ENCODE measurements at places on chromosomes 5 and 9. TPM values are rescaled to one million over a fixed set of nuclear protein-coding genes. Genes with fewer than 3 reads are reported as not detected.

DNA sequence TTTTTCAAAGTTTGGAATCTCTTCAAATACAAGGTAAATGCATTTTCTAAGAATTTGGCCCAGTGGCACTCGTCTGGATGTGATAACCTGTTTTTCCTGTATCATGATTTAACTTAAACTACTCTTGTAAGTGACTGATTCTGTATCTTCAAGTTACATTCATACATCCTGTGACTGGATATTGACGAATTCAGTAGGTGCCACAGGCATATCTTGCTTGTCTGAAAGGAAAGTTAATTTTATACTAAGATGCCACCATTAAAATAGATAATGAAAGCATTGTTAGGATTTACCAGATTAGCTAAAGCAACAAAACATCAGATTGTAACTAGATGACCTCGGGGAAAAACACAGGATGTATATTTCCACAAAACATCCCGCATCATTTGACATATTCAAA is 175.3 kb upstream of the ZNF608 start:
- H3K4me3 ChIP-seq = no peak overlapping the region
- H3K4me1 ChIP-seq = peaks cover 8% of the 10 kb centered on the region
- no peaks in the 10 kb centered on the region for H3K27me3 ChIP-seq
- no peak overlapping the region for H3K27ac ChIP-seq
- no peak for DNase-seq

TMEM252 gene
- not detected for total RNA-seq

GRCh38 chr9:73684601-73685000 is 532.9 kb downstream of the ANXA1 start:
- H3K4me3 ChIP-seq = no peak overlapping the region
- H3K4me1 ChIP-seq = no peaks in the 10 kb centered on the region
- H3K27ac ChIP-seq = no peak overlapping the region
- no peaks in the 10 kb centered on the region for H3K36me3 ChIP-seq
- H3K27me3 ChIP-seq = no peaks in the 10 kb centered on the region

DNA sequence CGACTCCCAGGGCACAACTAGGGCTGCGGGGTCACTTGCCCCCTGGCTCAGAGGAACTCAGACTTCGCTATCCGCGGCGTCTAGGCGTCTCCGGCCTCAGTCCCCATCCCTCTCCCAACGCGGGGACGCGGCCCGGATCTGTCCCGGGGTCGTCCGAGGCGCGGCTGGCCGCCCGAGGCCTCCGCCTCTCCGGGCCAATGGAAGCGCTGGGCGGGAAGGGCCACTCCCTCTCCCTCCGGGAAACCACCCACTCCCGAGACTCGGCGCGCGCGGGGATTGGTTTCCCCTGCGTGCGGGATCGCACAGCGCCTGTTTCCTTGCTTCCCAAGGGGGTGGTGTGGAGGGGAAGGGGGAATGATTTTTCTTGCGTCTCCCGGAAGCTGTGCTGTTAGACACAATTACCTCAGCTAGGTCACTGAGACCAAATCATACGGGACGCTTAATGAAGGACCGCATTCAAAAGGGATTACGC is 38.3 kb downstream of the NR2F1 start:
- H3K36me3 ChIP-seq = no peaks in the 10 kb centered on the region
- peak overlapping the region; percentile 29 for H3K27ac ChIP-seq
- H3K27me3 ChIP-seq = no peaks in the 10 kb centered on the region
- no peaks in the 10 kb centered on the region for H3K4me1 ChIP-seq
- H3K4me3 ChIP-seq = peak overlapping the region; percentile 68
- peak; percentile 80 for DNase-seq

MAMDC2 gene
- 28.3 TPM for total RNA-seq

CCDC187 gene
- 61.5 TPM for total RNA-seq

DNA sequence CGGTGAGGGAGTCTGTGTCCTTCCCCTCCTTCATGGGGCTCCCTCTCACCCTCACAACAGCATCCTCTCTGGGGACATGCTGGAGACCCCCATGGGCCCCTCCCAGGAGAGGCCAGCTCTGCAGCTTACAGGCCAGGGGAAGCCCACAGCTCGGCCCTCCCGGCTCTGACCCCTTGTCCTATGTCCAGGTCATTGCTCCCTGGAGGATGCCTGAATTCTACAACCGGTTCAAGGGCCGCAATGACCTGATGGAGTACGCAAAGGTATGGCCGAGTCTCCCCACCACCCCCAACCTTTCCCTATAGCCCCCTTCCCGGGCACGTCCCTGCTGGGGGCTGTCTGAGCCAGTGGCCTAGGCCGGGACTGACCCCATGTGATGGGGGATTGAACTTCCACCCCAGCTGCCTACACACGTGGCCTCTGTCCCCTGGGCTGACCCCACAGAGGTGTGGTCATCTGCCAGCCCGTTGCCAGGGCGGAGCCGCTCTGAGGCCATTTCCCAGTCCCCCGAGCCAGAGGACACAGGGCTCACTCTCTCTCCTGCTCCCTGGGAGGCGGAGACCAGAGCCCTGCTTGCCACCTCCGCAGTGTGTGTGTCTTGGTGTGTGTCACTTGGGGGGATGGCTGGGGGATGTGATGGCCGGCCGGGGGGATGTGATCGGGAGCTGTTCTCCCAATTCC is 21.9 kb downstream of the ASS1 start:
- no peaks in the 10 kb centered on the region for H3K36me3 ChIP-seq
- H3K4me1 ChIP-seq = no peaks in the 10 kb centered on the region
- no peak for DNase-seq
- H3K27me3 ChIP-seq = no peaks in the 10 kb centered on the region
- no peak overlapping the region for H3K27ac ChIP-seq

GRCh38 chr9:126745574-126746411 is 59.0 kb upstream of the ZBTB43 start:
- H3K4me1 ChIP-seq = peaks cover 4% of the 10 kb centered on the region
- no peak for DNase-seq
- H3K27ac ChIP-seq = no peak overlapping the region
- no peaks in the 10 kb centered on the region for H3K27me3 ChIP-seq

DNA sequence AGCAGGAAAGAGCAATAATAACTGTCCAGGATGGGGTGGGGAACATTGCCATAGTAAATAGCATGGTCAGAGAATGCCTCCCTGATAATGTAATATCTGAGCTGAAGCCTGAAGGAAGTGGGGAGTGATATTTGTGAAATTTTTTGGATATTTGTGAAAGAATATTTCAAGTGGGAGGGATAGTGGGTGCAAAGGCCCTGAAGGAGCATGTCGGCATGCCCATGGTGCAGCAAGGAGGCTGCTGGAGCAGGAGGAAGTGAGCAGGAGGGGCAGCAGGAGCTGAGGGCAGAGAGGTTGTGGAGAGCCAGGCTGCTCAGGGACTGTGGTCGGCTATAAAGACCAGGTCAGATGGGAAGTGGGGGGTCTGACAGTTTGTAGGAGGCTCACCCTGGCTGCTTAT is 21.1 kb upstream of the PDE8B start:
- no peaks in the 10 kb centered on the region for H3K4me1 ChIP-seq
- no peak overlapping the region for H3K4me3 ChIP-seq
- no peaks in the 10 kb centered on the region for H3K36me3 ChIP-seq
- no peaks in the 10 kb centered on the region for H3K27me3 ChIP-seq

DNA sequence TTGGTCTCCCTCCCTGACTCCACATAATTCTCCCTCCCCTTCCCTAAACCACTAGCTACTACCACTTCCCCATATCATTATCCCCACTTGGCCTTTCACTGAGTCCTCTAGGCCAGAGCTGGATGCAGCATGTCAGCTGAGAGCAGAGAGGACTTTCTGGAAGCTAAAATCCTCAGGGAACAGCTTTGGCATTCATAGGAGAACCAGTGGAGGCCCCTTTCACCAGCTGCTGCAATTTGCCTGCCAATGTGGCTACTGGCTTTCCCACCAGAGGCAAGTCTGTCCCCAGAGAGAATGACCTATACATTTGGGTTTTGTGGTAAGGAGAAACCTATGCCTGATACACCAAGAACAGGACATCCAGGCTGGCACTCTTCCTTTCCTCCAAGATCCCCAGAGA is 14.4 kb downstream of the FAM219A start:
- no peaks in the 10 kb centered on the region for H3K36me3 ChIP-seq
- H3K4me3 ChIP-seq = no peak overlapping the region
- no peaks in the 10 kb centered on the region for H3K4me1 ChIP-seq
- H3K27ac ChIP-seq = no peak overlapping the region
- no peak for DNase-seq

DNA sequence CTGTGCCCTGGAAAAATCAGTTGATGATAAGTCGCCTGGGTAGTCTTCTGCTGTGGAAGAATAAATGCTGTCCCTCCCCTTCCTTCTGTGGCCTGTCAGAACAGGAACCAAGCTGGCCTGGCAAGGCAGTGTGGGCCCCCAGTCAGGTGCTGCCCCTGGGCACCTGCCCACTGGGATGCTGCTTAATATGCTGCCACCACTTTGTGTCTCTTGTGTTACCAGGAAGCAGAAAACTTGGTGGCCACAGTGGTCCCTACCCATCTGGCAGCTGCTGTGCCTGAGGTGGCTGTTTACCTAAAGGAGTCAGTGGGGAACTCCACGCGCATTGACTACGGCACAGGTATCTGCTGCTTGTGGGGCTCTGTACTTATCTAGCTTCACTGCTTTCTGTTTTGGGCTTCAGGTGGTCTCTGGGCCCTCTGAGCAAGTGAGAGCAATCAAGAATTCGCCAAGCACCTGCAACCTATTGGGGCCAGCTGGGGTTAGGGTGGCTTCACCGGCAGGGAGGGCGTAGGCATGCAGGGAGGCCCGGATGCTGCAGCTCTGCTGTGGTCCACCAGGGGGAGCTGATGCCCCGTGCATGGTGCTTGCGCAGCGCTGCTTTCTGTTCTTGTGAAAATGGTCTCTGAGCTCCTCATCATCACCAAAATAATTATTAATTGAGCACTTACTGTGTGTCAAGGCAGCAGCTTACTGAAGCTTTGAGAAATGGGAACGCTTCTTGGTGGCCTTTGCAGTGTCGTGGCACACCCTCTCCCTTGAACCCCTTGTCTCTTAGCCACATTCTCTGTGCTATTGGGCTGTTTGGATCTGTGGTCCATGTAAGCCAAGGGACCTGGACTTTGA is 20.3 kb downstream of the PTPA start:
- H3K4me3 ChIP-seq = no peak overlapping the region
- H3K36me3 ChIP-seq = no peaks in the 10 kb centered on the region
- peak; percentile 81 for DNase-seq
- no peaks in the 10 kb centered on the region for H3K4me1 ChIP-seq
- no peaks in the 10 kb centered on the region for H3K27me3 ChIP-seq

GRCh38 chr9:121353241-121354061 is 16.6 kb downstream of the STOM start:
- DNase-seq = no peak
- H3K36me3 ChIP-seq = no peaks in the 10 kb centered on the region
- H3K27me3 ChIP-seq = no peaks in the 10 kb centered on the region
- no peak overlapping the region for H3K27ac ChIP-seq
- H3K4me3 ChIP-seq = no peak overlapping the region
- peaks cover 37% of the 10 kb centered on the region for H3K4me1 ChIP-seq

GRCh38 chr5:138647261-138647788 is 72.1 kb upstream of the HSPA9 start:
- H3K27me3 ChIP-seq = no peaks in the 10 kb centered on the region
- DNase-seq = no peak
- H3K27ac ChIP-seq = no peak overlapping the region
- peaks cover 28% of the 10 kb centered on the region for H3K4me1 ChIP-seq
- H3K36me3 ChIP-seq = no peaks in the 10 kb centered on the region

- DNase-seq = no peak
- H3K4me3 ChIP-seq = no peak overlapping the region
- peaks cover 16% of the 10 kb centered on the region for H3K4me1 ChIP-seq
- no peak overlapping the region for H3K27ac ChIP-seq
Measured at GRCh38 chr9:95852059-95853032, 23.1 kb upstream of the ERCC6L2 start.

- H3K27ac ChIP-seq = no peak overlapping the region
- H3K36me3 ChIP-seq = no peaks in the 10 kb centered on the region
- H3K4me1 ChIP-seq = no peaks in the 10 kb centered on the region
- H3K27me3 ChIP-seq = no peaks in the 10 kb centered on the region
- no peak for DNase-seq
- no peak overlapping the region for H3K4me3 ChIP-seq
Measured at GRCh38 chr9:10562581-10563343, 50.0 kb downstream of the PTPRD start.

DNA sequence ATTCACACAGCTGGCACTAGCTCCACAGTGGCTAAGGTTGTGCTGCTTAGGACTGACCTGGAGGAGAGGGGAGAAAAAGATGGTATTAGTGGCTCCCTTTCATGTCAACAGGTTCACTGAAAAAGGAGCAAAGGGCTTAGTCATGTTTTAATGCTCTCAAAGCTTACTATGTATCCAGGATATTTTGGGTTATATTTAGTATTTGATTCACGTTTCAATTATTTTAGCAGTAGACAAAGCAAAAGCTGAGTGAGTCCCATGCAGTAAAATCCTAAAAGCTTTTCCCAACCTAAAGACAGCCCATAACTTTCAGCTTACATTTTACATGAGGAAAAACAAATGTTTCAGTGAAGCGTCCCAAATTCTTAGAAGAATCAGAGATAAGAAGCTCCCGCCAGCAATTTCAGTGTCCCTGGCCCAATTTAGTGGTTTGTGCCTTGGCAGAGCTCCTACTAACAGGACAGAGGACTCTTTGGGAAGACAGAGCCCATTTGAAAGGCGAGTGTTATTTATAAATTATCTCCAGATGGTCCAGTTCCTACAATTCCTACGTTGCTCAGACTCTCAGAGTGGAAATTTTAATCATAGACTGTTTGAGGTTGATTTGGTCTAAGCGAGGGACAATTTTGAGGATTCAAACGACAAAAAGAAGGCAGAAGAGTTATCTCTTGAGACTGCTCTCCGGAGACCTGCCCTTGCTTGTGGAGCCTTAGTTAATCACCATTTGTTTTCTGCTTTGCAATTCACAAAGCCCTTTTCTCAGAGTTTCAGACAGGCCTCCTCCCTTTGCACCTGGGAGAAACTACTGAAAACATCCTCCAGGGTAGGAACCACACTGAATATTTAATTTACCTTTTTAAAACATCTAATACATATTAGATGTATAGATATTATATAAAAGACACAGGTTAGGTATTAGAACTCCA is 225.0 kb upstream of the ANKRD55 start:
- H3K27ac ChIP-seq = peak overlapping the region; percentile 65
- peak; percentile 79 for DNase-seq
- no peak overlapping the region for H3K4me3 ChIP-seq
- no peaks in the 10 kb centered on the region for H3K27me3 ChIP-seq

GRCh38 chr5:74116266-74116665 is 490.3 kb downstream of the ARHGEF28 start:
- H3K4me1 ChIP-seq = no peaks in the 10 kb centered on the region
- no peaks in the 10 kb centered on the region for H3K36me3 ChIP-seq
- H3K27ac ChIP-seq = no peak overlapping the region

- no peak overlapping the region for H3K4me3 ChIP-seq
- no peaks in the 10 kb centered on the region for H3K4me1 ChIP-seq
- no peaks in the 10 kb centered on the region for H3K27me3 ChIP-seq
- no peak overlapping the region for H3K27ac ChIP-seq
- DNase-seq = no peak
- no peaks in the 10 kb centered on the region for H3K36me3 ChIP-seq
Measured at GRCh38 chr5:22621084-22621483, 232.1 kb downstream of the CDH12 start.

Measured in testis (tissue), 5 donors.